LHCN-M2 (cell line): ENCODE measurements at places on chromosomes 4 and X. TPM values are rescaled to one million over a fixed set of nuclear protein-coding genes. Genes with fewer than 3 reads are reported as not detected.

The TCEAL6 gene
- total RNA-seq, result not detected in 2 replicates

The TMEM150C gene
- total RNA-seq, result 0.26 TPM in 1 of 2 replicates, not detected in the other

The DACH2 gene
- not detected in 2 replicates for total RNA-seq

The XPNPEP2 gene
- not detected in 2 replicates for total RNA-seq

The SLITRK2 gene
- total RNA-seq, result not detected in 2 replicates

DNA sequence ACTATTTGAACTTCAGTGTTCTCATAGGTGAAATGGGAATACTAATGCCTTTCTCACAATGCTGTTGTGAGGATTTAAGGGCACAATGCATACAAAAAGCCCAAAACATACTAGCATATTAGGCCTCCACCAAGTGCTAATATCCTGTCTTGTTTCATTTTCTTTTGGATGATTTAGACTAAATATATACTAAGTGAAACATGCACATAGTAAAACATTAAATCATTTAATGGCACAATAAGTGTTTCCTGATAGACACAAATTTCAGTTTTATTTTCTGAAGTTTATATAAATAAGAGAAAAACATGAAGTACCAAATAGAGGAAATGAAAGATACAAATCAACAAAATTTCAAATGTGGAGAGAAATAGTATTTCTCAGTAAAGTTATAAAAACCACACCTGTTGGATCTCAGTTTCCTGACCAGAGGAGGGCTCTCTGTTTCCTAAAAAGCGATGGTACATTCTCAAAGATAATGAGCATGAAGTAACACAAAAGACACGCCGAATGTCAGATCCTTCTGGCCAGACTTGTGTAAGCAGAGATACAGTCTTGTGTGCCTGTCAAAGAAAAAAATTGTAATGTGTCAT, 25.1 kb downstream of the DDX60 start:
- no peak for DNase-seq

DNA sequence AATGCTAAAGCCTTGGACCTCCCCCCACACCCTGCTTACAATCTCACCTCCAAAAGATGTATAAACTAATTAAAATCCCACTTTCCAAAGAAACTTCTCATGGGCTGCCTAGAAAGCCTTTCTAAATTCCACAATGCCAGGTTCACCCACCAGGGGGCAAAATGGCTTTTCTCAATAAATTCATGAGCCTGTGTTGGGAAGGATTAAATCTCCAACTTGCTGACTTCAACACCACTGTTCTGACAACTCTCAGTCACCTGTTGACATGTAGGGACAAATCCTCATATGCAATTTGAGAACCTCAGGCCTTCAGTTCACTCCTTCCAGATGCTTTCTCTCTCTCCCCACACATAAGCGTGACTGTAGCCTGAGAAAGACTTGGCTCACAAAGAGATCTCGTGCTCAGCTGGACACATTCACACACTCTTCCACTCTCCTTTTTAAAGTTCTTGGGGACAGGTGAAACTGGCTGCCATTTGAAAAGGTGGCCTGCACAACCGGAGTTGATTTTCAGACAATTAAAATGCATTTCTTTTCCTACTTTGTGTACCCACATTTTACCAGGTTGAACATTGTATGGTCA, 88.6 kb upstream of the PRPS2 start:
- no peak for DNase-seq

GRCh38 chr4:184409911-184410692, 64.2 kb downstream of the IRF2 start:
- no peak for DNase-seq

DNA sequence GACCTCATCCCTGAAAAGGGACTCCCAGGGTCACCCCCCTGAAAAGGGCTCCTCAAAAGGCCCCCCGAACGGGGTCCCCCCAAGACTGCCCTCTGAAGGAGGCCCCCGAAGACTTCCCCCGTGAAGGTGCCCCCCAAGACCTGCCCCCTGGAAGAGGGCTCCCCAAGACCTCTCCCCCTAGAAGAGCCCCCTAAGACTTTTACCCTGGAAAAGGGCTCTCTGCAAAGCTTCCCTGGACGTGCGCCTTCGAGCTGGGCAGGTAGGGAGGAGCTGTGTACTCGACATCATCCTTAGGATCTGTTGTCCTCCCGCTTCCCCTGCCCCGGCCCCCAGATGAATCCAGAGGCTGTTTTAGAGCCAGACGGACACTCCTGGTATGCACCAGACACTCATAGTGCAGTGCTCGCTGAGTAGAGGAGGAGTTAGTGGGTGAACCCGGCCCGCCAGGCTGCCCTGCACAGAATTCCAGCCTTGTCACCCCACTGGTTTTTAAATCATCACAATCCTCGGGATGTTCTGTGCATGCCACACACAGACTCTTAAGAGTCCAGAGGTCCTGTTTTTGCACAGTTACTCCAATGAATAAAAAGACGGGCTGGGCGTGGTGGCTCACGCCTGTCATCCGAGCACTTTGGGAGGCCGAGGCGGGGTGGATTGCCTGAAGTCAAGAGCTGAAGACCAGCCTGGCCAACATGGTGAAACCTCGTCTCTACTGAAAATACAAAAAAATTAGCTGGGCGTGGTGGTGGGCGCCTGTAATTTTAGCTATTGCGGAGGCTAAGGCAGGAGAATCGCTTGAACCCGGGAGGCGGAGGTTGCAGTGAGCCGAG, 5.7 kb upstream of the SLC25A6 start:
- DNase-seq, result no peak

DNA sequence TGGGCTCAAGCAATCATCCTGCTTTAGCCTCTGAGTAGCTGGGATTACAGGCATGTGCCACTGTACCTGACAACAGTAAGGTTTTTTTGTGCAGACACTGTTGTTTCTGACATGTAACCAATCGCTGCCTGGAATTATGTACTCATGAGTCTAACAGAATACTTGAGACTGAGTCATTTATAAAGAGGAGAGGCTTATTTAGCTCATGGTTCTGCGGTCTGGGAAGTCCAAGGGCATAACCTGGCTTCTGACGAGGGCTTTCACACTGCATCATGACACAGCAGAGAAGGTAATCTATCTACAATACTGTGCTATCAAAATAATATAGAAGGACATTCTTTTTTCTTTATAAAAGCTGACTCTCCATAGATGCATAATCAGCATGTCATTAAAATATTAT, 115.5 kb upstream of the STOX2 start:
- DNase-seq, result no peak

DNA sequence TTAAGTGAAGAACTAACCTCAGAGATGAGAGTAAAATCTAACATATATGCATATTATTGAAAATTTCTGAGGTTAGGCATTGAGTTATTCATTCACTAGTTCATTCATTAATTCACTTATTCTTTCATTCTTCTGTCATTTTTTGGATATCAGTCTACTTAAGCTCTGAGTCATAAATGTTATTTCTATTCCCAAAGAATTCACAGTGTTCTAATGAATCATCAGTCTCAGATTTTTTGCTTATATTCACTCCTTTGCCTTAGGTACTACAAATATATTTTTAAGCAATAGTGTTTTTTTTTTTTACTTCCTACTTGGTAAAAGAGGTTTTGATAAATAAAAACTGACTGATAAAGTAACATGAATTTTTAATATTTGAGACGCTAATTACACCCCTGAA, 95.2 kb upstream of the DKK2 start:
- DNase-seq, result peak; percentile 53

GRCh38 chr4:59091146-59092142, 1981.3 kb upstream of the IGFBP7 start:
- DNase-seq, result no peak

- DNase-seq, result no peak
These were observed 55.1 kb downstream of the CPZ start for GRCh38 chr4:8647626-8648025.

GRCh38 chr4:169618286-169618685, 2.1 kb upstream of the CLCN3 start:
- no peak for DNase-seq
